Hepatocyte (in vitro differentiated cells): ENCODE measurements at places on chromosomes 3 and 15.

DNA sequence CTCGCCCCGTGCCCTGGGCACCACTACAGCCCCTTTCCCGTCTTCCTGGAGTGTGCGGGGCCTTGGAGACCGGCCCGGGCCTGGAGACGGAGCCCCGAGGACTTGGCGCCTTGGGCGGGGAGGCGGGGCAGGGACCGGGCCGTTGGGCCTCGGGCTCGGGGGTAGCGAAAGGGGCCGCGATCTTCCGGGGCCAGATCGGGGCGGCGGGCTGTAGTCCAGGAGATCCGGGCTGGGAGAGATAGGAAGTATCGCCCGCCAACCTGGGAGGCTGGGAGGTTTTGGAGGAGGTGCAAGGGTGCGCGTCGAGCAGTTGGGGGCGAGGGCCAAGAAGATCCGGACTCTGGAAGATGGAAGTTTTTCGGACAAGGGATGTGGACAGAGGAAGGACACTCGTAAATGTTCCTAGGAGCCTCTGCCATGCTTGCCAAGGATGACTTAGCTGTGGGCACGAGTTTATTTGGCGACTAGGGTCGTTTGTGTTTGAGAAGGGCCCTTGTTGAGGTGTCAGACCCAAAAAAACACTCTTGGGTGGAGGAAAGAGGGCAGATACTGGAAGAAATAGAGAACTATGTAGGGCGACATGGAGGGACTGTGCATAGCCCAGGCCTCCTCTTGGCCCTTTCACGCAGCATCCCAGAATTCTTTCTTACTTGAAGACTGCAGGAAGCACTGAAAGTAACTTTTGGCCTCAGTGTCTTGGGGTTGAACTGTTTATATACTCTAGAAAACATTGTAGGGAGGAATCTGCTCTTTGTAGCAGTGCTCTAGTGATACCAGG is 712 bp downstream of the RTF1 start:
- peak; percentile 65 for DNase-seq

DNA sequence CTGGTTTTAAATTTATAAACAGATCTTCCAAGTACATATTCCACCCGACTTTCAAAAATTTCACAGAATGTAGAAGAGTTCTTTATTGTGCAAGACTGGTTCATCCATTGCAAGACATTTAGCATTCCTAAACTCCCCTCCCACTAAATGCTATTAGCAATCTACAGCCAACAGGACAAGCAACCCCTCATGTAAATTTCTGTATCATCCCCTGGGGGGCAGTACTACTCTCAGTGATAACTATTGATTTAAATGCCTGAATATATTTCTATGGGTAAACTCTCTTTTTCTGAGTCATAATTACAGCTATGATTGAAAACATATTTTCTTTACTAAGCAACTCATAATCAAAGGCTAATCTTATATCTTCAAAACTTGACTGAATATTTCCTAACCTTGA is 10.7 kb upstream of the SLC15A2 start:
- DNase-seq: peak; percentile 20

GRCh38 chr3:177624528-177625495 is 427.5 kb upstream of the TBL1XR1 start:
- DNase-seq: no peak

GRCh38 chr3:124927574-124928045 is 6.9 kb downstream of the MUC13 start:
- DNase-seq: no peak

DNA sequence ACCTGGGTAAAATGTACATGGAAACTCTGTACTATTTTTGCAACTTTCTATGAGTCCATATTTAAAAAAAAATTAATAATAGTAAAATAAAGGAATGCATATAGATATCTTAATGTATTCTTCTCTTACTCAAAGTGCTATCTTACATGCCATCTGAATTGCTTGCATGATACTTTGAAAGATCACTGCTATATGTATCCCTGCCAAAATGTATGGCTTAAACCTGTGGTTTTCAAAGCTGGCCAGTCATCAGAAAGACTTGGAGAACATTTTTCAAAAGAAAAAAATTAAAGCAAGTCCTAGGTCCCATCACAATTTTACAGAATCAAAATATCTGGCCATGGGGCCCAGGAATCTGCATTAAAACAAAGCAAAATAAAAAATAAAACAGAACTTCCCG is 262.1 kb downstream of the LPP start:
- DNase-seq: no peak

DNA sequence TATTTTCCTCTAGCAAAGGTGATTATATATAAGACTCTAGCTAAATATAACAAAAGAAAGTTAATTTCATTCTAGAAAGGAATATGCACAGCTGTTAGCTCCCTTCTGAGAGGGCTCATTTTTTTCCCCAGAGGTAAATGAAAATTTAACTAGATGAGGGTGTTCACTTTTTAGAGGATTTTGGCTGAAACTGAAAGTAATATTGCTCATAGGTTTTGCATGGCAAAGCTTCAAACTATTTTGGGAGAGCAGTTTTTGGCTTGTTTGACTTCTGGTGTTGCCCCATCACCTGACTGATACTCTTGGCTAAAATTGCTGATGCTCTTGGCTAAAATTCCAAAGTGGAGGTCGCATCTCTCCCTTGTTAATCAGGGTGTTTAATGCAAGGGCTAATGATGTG is 311.9 kb downstream of the EDEM1 start:
- DNase-seq: no peak

- DNase-seq: no peak
Measured at GRCh38 chr3:41674449-41674848, 287.5 kb downstream of the ULK4 start.

- no peak for DNase-seq
Measured at GRCh38 chr15:100732211-100733055, 130.0 kb downstream of the ASB7 start.

- no peak for DNase-seq
Measured at GRCh38 chr3:139074565-139075115, 29.9 kb upstream of the PRR23C start.

- DNase-seq: no peak
Measured at GRCh38 chr3:14253707-14254382, 75.2 kb downstream of the LSM3 start.

DNA sequence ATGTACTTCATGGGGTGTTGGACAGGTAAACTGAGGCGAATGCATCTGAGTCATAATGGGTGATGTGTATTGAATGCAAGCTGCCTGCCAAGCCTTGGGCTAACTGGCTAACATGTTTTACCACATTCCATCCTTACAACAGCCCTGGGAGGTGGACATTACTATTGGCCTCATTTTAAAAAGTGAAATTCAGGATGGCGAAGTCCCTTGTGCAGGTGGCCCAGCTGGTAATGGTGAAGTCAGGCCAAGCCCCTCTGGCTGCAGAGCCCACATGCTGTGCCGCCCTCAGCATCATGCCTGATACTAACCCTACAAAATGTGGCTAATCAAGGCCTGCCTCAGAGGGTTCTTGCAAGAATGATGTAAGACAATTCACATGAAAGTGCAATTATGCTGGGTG is 60.0 kb upstream of the CHD2 start:
- DNase-seq: no peak

DNA sequence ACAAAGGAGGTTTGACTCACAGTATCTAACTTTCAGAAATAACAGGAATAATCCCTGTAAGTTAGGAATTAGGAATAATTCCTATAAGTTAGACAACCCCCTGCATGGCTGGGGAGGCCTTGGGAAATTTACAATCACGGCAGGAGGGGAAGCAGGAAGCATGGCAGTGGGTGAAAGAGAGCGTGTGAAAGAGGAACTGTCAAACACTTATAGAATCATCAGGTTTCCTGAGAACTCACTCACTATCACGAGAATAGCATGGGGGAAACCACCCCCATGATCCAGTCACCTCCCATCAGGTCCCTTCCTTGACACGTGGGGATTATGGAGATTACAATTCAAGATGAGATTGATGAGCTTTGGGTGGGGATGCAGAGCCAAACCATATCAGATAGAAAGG is 385.5 kb downstream of the IL20RB start:
- no peak for DNase-seq

DNA sequence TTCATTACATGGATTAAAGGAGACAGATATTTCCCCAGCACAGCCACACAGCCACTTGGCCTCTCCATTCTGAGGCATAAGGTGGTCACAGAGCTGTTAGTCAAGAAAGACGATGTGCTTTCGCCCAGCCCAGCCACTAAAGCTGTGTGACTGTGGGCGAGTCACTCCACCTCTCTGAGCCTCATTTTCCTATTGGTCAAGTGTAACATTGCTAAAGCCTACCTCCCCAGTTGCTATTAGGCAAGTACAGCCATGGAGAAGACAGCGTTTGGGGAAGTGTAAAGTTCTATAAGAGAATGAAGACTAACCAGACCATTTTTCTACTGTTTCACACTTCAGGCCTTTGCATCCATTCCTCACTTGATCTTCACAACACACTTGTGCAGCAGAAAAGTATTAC is 24.1 kb downstream of the TMEM40 start:
- DNase-seq: no peak

- no peak for DNase-seq
Measured at GRCh38 chr15:57972864-57973263, 92.6 kb downstream of the ALDH1A2 start.

DNA sequence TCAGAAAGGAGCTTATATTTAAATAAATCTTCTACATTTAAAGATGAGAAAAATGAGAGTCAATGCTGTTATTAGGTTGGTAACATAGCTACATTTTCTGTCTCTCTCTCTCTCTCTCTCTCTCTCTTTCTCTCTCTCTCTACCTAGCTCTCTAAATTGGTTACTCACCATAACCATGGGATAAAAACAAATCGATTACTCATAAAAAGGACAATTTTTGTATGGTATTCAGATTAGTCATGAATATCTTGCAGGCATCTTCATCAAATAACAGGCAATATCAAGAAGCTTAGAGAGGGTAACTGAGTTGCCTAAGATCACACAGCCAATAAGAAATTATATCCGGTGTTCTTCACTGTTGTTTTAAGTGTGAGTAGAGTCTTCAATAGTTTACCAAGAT is 81.8 kb upstream of the ALCAM start:
- no peak for DNase-seq

DNA sequence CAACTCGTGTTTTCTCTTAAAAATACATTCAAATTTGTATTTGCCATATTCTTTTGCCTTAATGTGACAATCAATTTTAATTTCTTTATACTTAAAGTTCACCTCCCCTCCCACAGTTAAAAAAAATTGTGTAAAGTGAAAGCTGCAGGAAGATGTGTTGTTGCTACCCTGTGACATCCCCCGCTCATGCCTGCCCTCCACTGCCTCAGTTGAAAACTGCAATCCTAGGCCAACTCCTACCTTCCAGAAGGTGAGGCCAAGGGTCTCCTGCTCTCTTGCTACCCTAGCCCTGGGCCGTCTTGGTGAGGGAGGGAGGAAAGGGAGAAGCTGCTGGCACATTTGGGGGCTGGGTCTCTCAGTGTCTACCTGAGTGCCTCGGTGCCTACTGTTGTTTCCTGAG is 57.0 kb upstream of the CMTM7 start:
- no peak for DNase-seq

DNA sequence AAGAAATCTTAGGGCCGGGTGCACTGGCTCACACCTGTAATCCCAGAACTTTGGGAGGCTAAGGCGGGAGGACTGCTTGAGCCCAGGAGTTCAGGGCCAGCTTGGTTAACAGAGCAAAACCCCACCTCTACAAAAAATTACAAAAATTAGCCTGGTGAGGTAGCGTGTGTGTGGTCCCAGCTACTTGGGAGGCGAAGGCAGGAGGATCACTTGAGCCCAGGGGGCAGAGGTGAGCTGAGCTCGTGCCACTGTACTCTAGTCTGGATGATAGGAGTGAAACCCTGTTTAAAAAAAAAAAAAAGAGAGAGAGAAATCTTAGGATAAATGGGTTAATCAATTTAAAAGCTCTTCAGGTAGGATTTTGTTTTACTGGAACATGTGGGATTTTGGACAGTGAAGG is 31.2 kb upstream of the DUT start:
- DNase-seq: no peak

DNA sequence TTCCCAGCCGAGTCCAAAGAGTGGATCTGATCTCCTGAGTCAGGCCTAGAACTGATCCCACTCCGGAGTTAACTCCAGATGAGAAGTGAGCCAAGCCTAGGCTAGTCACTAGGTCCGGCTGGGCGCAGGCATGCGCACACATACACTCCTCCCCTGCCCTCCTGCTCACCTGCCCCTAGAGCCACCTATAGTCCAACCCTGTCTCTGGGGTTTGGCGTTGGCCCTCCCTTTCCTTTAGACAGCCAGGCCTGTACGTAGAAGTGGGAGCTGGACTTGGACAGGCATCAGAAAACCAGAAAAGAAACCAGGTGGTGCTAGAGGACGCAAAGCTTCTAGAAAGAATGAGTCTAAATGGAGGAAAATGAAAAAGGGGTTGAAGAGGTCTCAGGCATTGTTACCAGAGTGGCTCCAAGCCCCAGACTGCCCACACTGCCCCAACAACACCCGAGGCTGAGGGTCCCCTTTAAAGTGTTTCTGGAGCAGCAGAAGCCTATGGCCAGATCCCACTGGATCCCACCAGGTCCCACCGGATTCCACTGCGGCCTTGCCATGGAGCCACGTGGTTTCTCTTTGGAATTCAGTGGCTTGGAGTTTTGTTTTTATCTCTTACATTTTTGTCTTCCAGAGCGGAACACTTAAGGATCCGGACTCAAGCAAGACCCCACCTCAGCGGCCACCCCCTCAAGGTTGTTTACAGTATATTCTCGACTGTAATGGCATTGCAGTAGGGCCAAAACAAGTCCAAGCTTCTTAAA is 24.2 kb upstream of the TIMP4 start:
- DNase-seq: no peak

DNA sequence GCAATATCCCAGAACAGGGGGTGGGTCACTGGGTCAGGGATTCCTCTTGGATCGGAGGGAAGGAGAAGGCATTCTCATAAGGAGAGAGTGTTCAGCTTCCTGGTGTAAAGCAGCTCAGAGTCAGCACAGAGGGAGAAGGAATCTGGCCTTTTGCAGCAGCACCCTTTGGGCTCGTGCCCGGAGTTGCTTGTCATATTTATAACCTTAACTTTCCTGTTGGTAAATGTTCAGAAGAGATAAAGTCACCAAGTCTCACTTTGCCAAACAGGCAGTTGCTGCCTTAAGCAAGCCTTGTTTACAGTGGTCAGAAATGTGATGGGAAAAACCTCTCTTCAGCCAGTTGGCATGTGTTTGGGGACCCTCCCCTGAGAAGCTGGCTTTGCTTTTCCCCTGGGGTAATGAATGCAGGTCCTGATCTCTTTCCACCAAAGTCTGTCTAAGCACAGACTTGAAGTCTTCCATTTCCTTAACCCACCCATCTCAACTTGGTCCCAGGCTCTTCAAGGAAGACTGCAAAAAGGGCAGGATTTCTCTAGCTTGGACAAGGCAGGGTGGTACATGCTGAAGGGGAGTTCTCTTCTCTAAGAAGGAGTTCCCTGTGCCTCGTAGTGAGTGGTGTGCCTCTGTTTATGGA is 206.9 kb upstream of the BHLHE40 start:
- peak; percentile 27 for DNase-seq

DNA sequence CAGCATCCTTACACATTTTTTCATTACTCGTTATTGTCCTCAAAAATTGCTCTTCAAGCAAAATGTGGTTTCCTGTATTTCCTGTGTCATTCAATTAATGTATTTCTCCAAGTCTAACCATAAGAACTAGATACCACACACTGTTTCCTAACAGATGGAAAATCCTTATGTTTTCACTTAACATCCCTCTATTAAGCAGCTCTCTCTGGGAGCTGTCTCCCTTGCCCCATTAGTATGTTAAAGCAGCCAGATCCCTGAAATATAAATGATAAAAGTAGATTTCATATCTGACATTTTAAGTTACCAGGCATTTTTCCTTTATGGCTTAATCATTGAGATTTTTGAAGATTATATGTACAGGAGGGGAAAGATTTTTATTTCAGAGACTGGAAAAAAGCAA is 15.9 kb downstream of the PFN2 start:
- DNase-seq: no peak

- DNase-seq: no peak
Measured at GRCh38 chr3:128282380-128283196, 129.3 kb downstream of the EEFSEC start.

GRCh38 chr3:194344012-194344411 is 7.1 kb downstream of the CPN2 start:
- peak; percentile 85 for DNase-seq
